ENCODE measurements at places on chromosomes 16 and 17.

- DNase-seq, result no peak
Measured at GRCh38 chr16:47722046-47722445, 260.9 kb downstream of the PHKB start.

- DNase-seq, result no peak
Measured at GRCh38 chr16:25626172-25626571, 65.6 kb upstream of the HS3ST4 start.

GRCh38 chr16:61214780-61215179 lies 821.5 kb downstream of the CDH8 start:
- no peak for DNase-seq

GRCh38 chr16:71645450-71645849 lies 19.5 kb downstream of the MARVELD3 start:
- DNase-seq, result no peak

GRCh38 chr17:17780922-17781590 lies 55.7 kb downstream of the SREBF1 start:
- no peak for DNase-seq

- no peak for DNase-seq
Measured at GRCh38 chr16:84538222-84538840, 33.9 kb upstream of the MEAK7 start.

GRCh38 chr16:88927661-88928060 lies 49.3 kb downstream of the CBFA2T3 start:
- DNase-seq, result no peak

DNA sequence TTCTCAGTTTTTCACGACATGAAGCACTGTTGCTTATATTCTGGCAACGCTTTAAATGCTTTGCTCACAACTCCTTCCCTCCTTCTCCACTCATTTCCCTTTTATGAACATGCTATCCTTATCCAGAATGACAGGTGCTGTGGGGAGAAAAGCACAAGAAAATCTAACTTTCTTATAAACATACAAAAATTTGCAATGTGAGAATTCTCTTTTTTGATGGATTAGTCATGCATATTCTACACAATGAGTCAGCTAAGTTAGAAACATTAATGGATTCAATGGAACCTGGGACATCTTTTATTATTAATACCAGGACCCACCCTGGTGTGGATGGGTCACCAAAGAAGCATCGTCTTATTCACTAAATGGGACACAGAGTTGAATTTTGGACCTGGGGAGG lies 234.6 kb upstream of the CDH5 start:
- DNase-seq, result no peak

GRCh38 chr17:30361766-30362279 lies 16.9 kb upstream of the CPD start:
- DNase-seq, result no peak

DNA sequence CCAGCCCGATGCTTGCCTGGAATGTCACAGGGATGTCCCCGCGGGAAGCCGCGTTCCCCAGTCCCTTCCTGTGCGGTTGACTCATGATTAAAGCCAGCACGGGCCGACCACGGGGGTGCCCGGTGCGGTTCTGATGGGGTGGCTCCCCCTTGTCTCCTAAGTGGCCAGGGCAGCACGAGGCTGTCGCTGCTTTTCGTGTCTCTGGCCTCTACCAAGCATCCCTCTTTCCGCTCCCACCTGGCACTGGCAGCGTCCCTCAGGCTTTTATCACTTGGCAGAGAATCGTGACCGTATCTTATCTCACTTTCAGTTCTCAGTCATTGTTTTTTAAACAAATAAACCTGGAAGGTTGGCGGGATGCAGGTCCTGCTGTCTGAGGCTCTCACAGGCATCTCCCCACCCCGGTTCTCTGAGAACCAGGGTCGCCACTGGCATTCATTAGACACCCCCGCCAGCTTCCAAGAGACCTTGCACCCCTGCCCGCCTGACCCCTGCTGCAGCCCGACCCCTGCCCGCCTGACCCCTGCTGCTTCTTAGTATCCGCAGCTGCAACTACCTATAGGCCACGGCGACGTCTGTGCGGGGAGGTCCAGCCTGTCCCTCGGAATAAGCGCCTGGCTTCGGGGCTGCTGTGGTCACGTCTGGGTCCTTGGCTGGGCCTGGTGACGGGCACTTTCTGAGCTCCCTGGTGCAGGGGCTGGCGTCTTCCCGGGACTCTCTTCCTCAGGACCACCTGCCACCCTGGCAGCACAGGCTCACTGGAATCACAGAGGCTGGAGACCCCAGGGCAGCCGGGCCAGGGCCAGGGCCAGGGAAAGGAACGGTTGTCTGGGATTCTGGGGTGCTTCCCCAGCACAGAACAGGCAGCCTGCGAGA lies 7.5 kb downstream of the C1QTNF8 start:
- no peak for DNase-seq

DNA sequence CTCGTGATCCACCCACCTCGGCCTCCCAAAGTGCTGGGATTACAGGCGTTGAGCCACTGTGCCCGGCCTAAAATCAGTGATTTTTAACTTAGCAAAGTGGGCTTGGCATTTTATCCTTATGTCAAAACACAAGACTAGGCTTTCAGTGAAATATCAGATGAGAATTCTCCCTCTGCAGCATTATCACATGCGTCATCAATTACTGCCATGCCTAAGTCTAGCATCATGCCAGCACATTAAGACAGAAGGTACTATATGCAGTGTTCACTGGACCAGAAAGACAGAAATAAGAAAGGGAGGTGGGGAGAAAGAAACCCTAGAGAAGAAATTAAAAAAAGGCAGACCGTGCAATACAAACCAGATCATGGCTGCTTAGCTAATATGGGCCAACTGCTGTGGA lies 29.8 kb downstream of the GPATCH8 start:
- no peak for DNase-seq

- DNase-seq, result no peak
Measured at GRCh38 chr17:57724026-57724728, 20.9 kb downstream of the CCDC182 start.

DNA sequence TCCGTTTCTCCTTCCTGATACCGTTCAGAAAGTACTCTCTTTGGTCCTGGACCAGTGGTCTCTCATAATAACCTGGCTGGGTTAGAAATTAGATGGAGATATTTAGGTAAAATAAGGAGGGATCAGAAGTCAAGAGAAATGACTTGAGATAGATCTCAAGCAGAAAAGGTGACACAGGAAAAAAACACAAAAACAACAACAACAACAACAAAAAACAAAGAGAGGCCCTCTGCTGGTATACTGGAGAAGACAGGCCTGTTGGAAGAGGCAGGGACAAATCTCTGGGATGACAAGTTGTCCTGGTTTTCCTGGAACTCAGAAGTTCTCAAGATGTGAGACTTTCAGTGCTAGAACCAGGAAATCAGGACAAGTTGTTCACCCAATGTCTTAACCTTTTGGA lies 430.5 kb downstream of the SHISA9 start:
- DNase-seq, result no peak

DNA sequence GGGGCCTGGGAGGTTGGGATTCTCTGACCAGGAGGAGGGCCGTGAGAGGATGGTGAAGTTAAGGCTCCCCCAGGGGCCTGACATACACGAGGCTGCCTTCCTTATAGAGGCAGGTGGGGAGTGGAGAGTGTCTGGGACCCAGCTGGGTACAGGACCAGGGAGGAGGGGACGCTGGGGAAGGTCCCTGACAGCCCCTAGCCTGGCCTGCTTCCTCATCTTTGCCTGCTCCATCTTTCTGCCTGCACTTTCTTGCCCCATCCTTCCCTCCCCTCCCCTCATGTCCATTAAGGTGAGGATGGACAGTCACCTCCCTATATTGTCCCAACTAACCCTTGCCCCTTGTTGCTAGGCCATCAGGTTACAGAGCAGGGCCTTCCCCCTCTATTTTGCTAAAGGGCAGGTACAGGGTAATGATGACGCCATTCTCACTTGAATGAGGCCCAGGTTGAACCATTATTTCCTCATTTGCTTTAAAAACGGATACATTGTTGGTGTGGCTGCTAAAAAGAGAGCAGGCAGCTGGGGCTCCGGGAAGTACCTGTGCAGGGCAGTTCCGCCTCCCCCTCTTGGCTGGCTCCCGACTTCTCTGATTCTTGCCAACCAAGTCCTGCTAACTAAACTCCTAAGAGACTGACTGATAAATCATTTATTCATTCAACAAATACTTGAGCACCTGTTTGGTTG lies 1.3 kb downstream of the C17orf99 start:
- no peak for DNase-seq

GRCh38 chr16:15493466-15494180 lies 59.2 kb downstream of the BMERB1 start:
- DNase-seq, result no peak

- no peak for DNase-seq
Measured at GRCh38 chr17:50259477-50260324, 14.6 kb upstream of the TMEM92 start.

GRCh38 chr17:18850679-18851078 lies 7.3 kb upstream of the PRPSAP2 start:
- DNase-seq, result no peak

GRCh38 chr17:3903051-3903825 lies 10.4 kb upstream of the CAMKK1 start:
- no peak for DNase-seq
